ENCODE measurements at places on chromosomes 16 and 17. TPM values are rescaled to one million over a fixed set of nuclear protein-coding genes. Genes with fewer than 3 reads are reported as not detected.

Gene C17orf50
- not detected for total RNA-seq

Gene SSTR5
- total RNA-seq = not detected

Gene KIF2B
- not detected for total RNA-seq

Gene MTMR4
- total RNA-seq = 53.6 TPM

Gene C16orf74
- total RNA-seq = 13.3 TPM

Gene RNF166
- total RNA-seq = 16.9 TPM

Gene KCNG4
- total RNA-seq = not detected

Gene KRT31
- not detected for total RNA-seq

Gene PRSS8
- not detected for total RNA-seq

GRCh38 chr17:82076785-82077591 lies 11.4 kb upstream of the DUS1L start:
- no peak overlapping the region for H3K4me3 ChIP-seq
- H3K27ac ChIP-seq = no peak overlapping the region
- no peak for DNase-seq

GRCh38 chr16:9099131-9099625 lies 7.7 kb downstream of the HAPSTR1 start:
- no peak overlapping the region for H3K4me3 ChIP-seq
- no peak for DNase-seq
- no peak overlapping the region for H3K27ac ChIP-seq
- H3K27me3 ChIP-seq = no peaks in the 10 kb centered on the region
- peaks cover 83% of the 10 kb centered on the region for H3K36me3 ChIP-seq
- peaks cover 45% of the 10 kb centered on the region for H3K4me1 ChIP-seq

GRCh38 chr16:52709306-52709705 lies 162.4 kb upstream of the TOX3 start:
- H3K27me3 ChIP-seq = no peaks in the 10 kb centered on the region
- no peak overlapping the region for H3K4me3 ChIP-seq
- no peaks in the 10 kb centered on the region for H3K36me3 ChIP-seq
- no peak for DNase-seq

- H3K36me3 ChIP-seq = no peaks in the 10 kb centered on the region
- H3K27ac ChIP-seq = peak overlapping the region; percentile 70
- peaks cover 40% of the 10 kb centered on the region for H3K4me1 ChIP-seq
- peak; percentile 71 for DNase-seq
- peak overlapping the region; percentile 65 for H3K4me3 ChIP-seq
- H3K27me3 ChIP-seq = no peaks in the 10 kb centered on the region
Observed at GRCh38 chr16:22191532-22192260, 14.4 kb upstream of the EEF2K start.

DNA sequence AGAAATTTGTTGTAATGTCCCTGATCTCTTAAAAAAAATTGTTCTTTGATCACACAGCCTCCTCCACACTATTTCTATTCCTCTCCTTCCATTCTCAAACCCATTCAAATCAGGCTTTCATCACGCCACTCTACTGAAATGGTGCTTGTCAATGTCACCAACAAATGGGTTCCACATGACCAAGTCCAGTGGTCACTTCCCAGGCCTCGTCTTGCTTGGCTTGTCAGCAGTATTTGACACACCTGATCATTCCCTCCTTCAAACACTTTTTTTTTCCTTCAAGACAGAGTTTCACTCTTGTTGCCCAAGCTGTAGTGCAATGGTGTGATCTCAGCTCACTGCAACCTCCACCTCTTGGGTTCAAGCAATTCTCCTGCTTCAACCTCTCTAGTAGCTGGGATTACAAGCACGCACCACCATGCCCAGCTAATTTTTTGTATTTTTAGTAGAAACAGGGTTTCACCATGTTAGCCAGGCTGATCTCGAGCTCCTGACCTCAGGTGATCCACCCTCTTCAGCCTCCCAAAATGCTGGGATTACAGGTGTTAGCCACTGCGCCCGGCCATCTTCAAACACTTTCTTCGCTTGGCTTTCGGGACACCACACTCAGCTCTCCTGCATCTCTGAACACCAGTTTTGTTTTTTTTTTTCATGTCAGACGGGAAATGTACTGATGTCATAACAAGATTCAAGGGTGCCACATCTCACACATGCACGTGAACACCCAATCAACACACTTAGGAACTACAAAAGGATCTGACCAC lies 18.3 kb downstream of the NQO1 start:
- no peaks in the 10 kb centered on the region for H3K4me1 ChIP-seq
- no peak overlapping the region for H3K27ac ChIP-seq
- H3K27me3 ChIP-seq = no peaks in the 10 kb centered on the region
- peaks cover 14% of the 10 kb centered on the region for H3K36me3 ChIP-seq
- no peak overlapping the region for H3K4me3 ChIP-seq

DNA sequence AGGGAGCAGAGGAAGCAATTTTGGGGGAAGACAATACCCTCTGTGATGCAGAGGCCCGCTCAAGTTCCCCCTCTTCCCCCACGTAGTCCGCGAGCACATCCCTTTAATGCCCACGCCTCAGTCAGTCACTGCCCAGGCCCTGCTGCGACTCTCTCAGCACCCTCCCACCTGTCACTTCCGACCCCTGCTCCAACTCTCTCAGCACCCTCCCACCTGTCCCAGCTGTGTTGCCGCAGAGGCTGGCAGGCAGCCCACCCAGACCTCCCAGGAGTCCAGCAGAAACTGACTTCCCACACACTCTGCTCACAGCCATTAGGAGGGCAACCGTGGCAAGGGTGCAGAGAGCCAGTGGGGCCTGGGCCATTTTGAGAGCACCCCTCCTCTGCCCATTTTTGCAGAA lies 92.7 kb downstream of the WSCD1 start:
- H3K27ac ChIP-seq = no peak overlapping the region
- no peak for DNase-seq
- no peaks in the 10 kb centered on the region for H3K4me1 ChIP-seq
- H3K36me3 ChIP-seq = no peaks in the 10 kb centered on the region
- no peak overlapping the region for H3K4me3 ChIP-seq

DNA sequence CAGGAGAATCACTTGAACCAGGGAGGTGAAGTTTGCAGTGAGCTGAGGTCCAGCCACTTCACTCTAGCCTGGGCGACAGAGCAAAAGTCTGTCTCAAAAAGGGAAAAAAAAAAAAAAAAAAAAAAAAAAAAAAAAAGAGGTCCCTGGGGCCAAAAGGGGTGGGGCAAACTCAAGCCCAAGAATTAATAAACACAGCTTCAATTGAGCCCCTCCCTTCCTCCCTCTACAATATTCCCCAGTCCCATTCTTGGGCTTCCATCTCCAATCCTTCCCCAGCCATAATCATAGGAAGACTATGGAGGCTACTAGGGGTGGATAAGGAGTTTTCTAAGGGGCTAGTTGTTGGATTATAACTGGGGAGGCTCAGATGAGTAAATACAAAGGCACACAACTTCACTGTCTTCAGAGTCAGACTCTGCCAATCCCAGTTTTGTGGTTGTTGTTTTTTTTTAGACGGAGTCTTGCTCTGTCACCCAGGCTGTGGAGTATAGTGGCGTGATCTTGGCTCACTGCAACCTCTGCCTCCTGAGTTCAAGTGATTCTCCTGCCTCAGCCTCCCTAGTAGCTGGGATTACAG lies 9.5 kb downstream of the CAVIN1 start:
- no peaks in the 10 kb centered on the region for H3K27me3 ChIP-seq
- H3K27ac ChIP-seq = no peak overlapping the region
- no peak for DNase-seq
- H3K36me3 ChIP-seq = no peaks in the 10 kb centered on the region

DNA sequence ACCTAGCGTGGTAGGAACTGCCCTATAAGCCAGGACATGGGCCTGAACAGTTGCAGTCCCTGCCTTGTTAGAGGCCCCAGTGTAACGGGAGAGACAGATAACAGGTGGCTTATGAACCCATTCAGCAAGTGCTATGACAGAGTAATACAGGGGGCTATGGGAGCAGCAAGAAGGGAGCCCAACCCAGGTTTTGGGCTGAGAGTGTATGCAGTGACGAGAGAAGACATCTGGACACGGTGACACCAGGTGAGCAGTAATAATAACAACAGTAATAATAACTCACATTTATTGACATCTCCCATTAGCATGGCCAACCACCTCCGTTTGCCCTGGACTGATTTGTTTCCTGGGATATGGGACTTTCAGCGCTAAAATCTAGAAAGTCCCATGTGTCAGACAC lies 100.8 kb downstream of the IRX5 start:
- no peaks in the 10 kb centered on the region for H3K27me3 ChIP-seq
- H3K36me3 ChIP-seq = no peaks in the 10 kb centered on the region
- H3K4me1 ChIP-seq = no peaks in the 10 kb centered on the region
- no peak for DNase-seq
- no peak overlapping the region for H3K27ac ChIP-seq

DNA sequence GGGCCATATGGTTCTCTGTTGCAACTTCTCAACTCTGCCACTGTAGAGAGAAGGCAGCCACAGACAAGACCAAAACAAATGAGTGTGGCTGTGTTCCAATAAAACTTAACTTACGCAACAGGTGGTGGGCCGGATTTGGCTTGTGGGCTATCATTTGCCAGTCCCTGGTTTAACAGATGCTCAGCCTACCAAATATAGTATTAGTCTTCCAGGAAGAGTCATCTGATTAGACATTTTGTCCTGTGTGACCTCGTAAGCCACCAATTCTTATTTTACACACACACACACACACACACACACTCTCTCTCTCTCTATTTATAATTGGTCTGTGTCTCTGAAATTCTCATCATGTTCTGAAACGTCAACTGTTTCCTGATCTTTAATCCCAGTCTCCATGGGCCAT lies 245.9 kb downstream of the XYLT1 start:
- H3K4me3 ChIP-seq = no peak overlapping the region
- peak; percentile 46 for DNase-seq
- H3K27ac ChIP-seq = no peak overlapping the region
- H3K36me3 ChIP-seq = no peaks in the 10 kb centered on the region
- peaks cover 32% of the 10 kb centered on the region for H3K4me1 ChIP-seq

- no peak overlapping the region for H3K27ac ChIP-seq
- no peaks in the 10 kb centered on the region for H3K36me3 ChIP-seq
- H3K27me3 ChIP-seq = no peaks in the 10 kb centered on the region
- H3K4me3 ChIP-seq = no peak overlapping the region
- DNase-seq = peak; percentile 53
Observed at GRCh38 chr16:56332464-56333079, 92.8 kb downstream of the AMFR start.

DNA sequence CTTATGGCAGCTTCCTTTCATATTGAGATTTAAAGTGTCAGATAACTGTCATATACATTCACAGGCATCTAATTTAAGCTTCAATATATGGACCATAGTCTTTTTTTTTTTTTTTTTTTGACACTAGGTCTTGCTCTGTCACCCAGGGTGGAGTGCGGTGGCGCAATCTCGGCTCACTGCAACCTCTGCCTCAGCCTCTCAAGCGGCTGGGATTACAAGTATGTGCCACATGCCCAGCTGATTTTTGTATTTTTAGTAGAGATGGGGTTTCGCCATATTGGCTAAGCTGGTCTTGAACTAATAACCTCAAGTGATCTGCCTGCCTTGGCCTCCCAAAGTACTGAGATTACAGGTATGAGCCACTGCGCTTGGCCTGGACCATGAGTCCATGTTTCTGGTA lies 13.6 kb downstream of the CEP95 start:
- no peak overlapping the region for H3K4me3 ChIP-seq
- peaks cover 3% of the 10 kb centered on the region for H3K4me1 ChIP-seq
- no peak overlapping the region for H3K27ac ChIP-seq
- H3K27me3 ChIP-seq = no peaks in the 10 kb centered on the region
- H3K36me3 ChIP-seq = peaks cover 68% of the 10 kb centered on the region
- DNase-seq = no peak

DNA sequence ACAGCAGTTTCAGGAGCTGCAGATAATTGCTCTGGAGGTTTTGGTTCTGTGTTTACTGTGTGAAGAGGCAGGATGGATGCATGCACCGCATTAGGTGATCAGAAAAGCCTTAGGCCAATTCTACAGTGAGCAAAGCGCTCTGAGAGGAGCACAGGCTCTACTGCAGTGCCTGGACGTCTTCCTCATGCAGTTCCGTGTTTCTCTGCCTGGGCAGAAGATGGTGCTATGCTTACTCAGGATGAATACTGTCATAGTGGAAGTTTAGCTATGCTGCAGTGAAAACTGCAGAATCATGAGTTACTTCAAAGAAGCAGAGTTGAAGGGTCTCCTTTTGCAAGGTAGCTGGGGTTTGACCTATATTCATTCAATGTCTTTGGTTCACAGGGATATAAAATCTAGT lies 1012.4 kb downstream of the KCNJ18 start:
- no peaks in the 10 kb centered on the region for H3K36me3 ChIP-seq
- no peaks in the 10 kb centered on the region for H3K27me3 ChIP-seq
- H3K4me3 ChIP-seq = no peak overlapping the region
- H3K27ac ChIP-seq = no peak overlapping the region
- no peaks in the 10 kb centered on the region for H3K4me1 ChIP-seq

DNA sequence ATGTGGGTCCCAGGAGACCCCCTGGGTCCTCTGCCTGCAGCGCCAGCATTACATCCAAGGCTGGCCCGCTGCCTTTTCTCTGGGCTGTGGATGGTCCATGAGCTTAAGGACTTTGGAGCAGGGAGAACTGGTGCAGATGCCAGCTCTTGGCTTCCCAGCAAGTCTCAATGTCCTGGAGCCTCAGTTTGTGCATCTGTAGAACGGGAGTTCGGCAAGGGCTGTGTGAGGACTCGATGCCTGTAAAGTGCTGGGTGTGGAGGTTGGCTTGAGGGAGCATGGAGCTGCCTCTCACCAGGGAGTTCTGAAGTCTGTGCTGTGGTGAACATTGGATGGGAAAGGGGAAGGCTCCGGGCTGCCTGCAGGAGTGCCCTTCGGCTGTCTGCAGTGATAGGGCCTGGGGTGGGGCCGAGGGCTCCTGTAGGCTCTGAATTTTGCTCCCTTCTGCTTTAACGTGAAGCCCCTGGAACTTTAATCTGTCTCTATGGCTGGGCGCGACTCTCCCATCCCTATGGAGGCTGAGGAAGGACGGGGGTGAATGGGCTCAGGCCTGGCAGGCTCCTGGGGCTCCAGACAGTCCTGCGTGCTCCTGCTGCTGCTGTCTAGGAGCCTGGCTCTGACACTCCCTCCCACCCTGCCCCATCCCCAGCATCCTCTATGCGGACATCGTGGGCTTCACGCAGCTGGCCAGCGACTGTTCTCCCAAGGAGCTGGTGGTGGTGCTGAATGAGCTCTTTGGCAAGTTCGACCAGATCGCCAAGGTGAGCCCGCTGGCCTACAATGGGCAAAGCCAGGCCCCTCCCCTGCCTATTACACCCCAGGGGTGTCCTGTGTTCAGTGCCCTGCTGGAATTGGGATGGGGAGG lies 27.9 kb downstream of the ADCY7 start:
- no peak overlapping the region for H3K27ac ChIP-seq
- H3K4me1 ChIP-seq = no peaks in the 10 kb centered on the region
- 0 out of 2 replicates have a peak, but pooled peaks cover 10% of the 10 kb centered on the region for H3K36me3 ChIP-seq
- no peak overlapping the region for H3K4me3 ChIP-seq
- H3K27me3 ChIP-seq = no peaks in the 10 kb centered on the region

DNA sequence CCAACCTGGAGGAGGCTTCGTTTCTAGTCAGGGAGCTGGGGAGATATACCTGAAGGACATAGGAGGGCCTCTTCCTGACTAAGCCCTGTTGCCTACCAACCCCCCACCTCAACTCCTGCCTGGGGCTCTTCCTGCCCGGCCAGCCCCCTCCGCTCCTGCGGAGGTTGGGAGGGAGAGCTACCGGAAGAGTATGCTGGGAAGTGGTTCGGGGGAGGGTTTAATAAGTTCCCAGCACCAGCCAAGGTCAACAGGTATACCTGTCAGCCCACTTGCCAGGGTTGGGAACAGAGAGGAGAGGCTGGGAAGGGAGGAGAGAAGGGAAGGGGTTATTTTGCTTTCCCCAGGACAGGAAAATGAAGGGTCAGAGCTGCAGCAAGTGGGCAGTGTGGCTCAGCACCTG lies 4.7 kb downstream of the PPP1R1B start:
- no peak for DNase-seq
- peaks cover 37% of the 10 kb centered on the region for H3K4me1 ChIP-seq
- H3K27me3 ChIP-seq = no peaks in the 10 kb centered on the region
- no peak overlapping the region for H3K4me3 ChIP-seq
- H3K36me3 ChIP-seq = no peaks in the 10 kb centered on the region
- no peak overlapping the region for H3K27ac ChIP-seq

- H3K4me1 ChIP-seq = peaks cover 14% of the 10 kb centered on the region
- peaks cover 43% of the 10 kb centered on the region for H3K36me3 ChIP-seq
- no peaks in the 10 kb centered on the region for H3K27me3 ChIP-seq
- DNase-seq = peak; percentile 93
Observed at GRCh38 chr16:50326835-50327465, 41.8 kb downstream of the BRD7 start.
